Mammary epithelial cell (primary cell): ENCODE measurements at places on chromosomes 13 and 19. TPM values are rescaled to one million over a fixed set of nuclear protein-coding genes. Genes with fewer than 3 reads are reported as not detected.

The ZNF726 gene
- total RNA-seq, result 2.5 TPM

The SHISA2 gene
- total RNA-seq, result 0.11 and 0.31 TPM in 2 replicates

The CCNA1 gene
- 15.9 and 37.9 TPM in 2 replicates for total RNA-seq

The C19orf44 gene
- 4.8 and 5.4 TPM in 2 replicates for total RNA-seq

The ZNF556 gene
- 1.1 and 2.3 TPM in 2 replicates for total RNA-seq

The CD37 gene
- not detected in 2 replicates for total RNA-seq

DNA sequence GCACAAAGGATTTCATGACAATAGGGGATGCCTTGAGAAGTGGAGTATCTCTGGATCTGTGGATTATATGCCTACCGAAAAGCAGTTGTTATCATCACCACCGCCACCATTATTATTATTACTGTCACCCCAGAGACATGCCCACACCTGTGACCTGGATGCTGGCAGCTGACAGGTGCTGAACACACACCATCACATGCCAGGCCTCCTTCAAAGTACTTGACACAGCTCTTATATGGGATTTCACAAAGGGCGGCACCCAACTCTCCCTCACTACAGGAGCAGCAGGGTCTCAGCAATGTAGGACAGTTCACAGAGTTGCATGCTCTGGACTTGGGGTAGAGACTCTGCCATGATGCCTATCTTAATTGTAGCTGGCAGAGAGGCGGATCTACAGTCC is 5.6 kb upstream of the GPR42 start:
- DNase-seq, result no peak

- DNase-seq, result no peak
These were observed 20.1 kb upstream of the SLC39A3 start for GRCh38 chr19:2759965-2760364.

DNA sequence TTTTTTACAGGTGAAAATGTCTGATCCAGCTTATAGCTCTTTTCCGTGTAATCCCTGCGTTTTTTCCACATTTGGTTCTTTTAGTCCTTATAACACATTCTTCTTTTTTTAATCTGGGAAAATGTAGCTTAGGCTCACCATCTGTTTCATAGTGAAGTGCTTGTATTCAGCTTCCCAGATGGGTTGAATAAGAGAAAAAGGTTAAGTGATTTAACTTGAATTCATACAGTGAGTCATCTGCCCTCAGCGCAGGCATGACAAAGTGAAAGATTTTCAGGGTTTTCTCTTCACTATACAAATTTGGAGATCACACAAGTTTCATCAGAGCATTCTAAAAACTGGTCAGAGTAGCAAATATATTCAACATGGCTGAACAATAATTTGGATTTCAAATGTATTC is 224.8 kb downstream of the SPRY2 start:
- peak; percentile 32 for DNase-seq

GRCh38 chr13:113115363-113116205 is 7.0 kb upstream of the F10 start:
- no peak for DNase-seq

DNA sequence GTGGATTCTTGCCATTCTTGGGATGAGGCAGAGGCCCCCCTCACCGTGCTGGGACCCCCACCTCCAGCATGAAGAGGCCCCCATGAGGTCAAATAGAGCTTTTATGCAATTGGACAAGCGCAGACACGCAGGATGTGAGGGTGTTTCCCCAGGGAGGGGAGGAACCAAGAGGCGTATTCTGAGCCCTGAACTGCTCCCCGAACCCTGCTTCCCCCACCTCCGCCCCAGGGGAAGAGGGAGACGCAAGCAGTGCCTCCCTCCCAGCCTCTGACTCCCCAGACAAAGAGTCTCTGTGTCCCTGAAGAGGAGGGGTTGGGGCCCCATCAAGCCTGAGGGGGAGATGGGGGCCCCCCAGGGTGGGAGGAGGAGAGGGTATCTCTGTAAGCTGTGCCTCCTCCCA is 1.3 kb upstream of the RDH8 start:
- DNase-seq, result peak; percentile 64

GRCh38 chr19:55189403-55189835 is 9.3 kb upstream of the SYT5 start:
- peak; percentile 100 for DNase-seq

GRCh38 chr13:54185101-54185500 is 1156.5 kb downstream of the OLFM4 start:
- DNase-seq, result no peak

- no peak for DNase-seq
These were observed 320.8 kb downstream of the ZNF536 start for GRCh38 chr19:30692879-30693503.

GRCh38 chr19:40774916-40775631 is at the start of gene MIA:
Gene MIA, plus strand, starts transcription at chr19:40775521. Its CDS starts 22 bp downstream, at chr19:40775543.
- DNase-seq, result peak; percentile 85

DNA sequence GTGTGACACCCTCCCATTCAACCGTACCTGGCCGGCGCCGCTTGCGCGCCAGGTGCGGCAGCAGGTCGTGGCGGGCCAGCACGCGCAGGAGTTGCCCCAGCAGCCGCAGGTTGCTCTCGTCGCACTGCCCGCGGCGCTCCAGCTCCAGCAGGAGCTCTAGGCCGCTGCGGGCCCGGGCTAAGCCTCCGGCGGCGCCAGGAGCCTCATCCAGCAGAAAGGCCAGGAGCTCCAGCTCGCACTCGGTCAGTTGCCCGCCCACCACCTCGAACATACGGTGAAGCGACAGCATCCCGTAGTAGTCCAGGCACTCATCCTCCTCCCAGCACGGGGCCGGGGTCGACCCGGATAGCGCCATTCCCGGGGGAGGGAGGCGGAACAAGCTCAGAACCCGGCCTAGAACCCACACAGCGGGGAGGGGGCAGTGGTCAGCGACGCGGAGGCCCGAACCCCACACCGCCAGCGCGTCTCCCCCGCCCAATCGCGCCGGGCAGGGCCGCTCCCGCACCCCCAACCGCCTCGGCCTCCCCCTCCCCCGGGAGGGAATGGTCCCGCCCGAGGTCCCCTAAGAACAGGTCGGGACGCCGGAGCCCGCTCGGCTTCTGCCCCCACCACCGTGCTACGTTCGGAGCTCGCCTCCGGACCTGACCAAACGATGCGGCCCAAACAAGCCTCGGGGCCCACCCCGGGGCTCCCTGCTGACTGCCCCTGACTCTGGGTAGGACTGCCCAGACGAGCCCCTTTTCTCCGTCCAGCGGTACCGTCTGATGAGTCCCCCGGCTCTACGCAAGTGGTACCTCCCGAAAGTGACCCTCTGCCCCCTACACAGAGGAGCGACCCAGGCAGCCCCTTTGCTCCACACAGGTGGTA is 591 bp downstream of the DEDD2 start:
- peak; percentile 53 for DNase-seq

- no peak for DNase-seq
These were observed 523.5 kb downstream of the MYO16 start for GRCh38 chr13:109152941-109153340.

- DNase-seq, result no peak
These were observed 3.5 kb upstream of the C19orf25 start for GRCh38 chr19:1482361-1483130.

DNA sequence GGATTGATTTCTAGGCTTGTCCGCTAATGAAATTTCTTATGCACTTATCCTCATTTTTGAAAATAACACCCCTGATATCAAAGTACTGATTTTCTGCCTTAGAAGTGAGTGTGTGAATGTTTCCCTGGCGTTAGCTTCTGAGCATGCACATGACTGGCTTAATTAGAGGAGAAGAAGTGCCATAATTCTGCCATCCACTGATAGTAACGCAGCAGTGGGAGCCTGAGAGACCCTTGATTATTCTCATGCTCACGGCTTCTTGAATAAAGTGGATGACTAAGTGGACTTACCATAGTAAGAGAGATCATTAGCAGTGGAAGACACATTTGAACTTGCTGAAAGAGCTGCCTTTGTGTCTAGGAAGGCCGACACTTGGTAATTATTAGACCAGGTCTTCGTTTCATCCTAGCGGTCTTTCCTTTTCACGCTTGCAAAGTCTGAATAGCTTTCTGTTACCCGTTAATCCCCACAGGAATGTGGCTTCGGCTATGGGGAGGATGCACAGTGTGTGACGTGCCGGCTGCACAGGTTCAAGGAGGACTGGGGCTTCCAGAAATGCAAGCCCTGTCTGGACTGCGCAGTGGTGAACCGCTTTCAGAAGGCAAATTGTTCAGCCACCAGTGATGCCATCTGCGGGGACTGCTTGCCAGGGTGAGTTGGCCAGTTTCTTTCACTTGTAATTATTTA is 45.3 kb downstream of the TNFRSF19 start:
- DNase-seq, result no peak

DNA sequence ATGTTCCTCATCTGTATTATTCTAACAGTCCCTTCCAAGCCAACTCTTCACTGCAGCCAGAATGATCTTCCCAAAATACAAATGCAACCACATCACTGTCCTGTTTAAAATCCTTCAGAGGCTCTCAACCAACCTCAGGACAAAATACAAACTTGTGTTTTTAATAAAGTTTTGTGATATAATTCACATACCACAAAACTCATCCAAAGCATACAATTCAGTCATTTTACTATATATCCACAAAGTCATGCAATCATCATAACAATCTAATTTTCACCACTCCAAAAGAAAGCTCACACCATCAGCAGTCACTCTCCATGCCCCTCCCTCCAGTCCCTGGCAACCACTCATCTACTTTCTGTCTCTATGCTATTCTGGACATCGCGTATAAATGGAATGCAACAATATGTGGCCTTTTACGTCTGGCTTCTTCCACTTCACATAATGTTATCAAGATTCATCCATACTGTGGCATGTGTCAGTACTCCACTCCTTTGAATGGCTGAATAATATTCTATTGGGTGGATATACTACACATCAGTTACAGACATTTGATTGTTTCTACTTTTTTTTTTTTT is 81.7 kb upstream of the DOCK9 start:
- no peak for DNase-seq

GRCh38 chr13:43846496-43847158 is 32.9 kb downstream of the CCDC122 start:
- no peak for DNase-seq
